ENCODE measurements at places on chromosomes 2 and 18.
A peak's percentile ranks its signal among the peaks of the same experiment; 100 is the strongest.

DNA sequence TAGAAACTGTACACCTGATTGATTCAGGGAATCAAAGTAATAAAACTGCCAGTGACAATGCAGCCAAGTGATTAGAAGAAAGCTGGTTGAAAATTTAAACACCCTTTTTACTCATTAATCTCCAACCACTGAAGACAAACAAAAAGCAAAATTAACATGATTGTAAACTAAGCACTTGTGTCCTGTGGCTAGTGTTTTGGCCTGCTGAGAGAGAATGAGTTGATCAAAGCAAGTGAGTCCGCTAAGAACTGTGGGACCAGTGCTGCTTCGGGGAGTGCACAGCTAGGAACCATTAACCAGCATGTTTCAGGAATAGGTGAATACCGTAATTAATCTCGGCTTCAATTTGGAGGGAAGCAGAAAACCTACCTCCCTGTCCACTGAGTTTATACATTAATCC lies 13.6 kb upstream of the PAPOLG start:
- DNase-seq: no peak

DNA sequence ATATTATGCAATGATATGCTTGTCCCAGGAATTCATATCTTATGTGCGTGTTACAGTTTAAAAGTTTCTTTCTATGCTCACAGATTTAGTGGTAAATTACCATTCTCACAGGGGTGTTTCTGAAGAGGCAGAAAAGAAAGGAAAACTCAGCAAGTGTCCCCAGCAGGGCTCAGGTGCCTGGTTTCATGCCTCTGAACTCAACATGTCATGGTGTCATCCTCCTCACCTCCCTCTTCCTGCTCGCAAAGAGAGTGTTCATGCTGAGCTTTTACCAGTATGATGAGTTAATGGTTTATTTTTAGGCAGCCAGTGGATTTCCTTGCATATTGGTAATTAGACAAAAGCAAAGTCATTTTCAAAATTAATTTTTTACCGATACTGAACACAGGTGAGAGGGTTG lies 492.9 kb upstream of the ZEB2 start:
- no peak for DNase-seq

DNA sequence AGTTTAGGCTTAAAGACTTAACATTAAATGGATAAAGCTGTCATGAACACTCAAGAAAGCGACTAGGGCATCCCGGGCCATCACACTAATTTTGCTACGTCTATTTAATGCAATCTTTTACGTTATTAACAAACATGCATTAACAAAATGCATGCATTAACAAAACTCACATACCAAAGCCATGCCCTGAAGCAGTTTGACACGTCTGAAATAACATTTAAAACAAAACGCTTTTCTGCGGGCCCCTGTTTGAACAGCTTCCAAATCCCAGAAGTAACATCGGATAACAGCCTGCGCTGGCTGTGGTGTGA lies 458 bp downstream of the B4GALT6 start:
- DNase-seq: no peak

- no peak for DNase-seq
Observed at GRCh38 chr2:136247204-136247950, 129.4 kb upstream of the CXCR4 start.

GRCh38 chr18:66280470-66280869 lies 323.4 kb downstream of the CDH19 start:
- no peak for DNase-seq

DNA sequence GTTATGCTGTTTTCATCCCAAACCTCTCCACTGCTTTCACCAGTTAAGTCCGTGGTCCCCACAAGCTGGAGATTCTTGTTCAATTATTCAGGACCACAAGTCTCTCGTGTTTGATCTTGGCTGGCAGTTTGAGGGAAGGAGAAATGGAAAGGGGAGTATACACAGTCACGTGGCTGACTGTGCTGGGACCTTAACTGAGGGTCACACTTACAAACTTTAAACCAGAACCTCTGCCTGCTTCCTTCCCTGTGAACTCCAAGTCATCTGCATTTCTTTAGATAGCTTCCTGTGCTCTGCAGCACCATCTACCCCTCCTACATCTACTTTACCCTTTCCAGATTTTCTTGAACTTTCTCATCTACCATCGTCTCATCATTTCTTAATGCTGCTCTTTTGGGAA lies 91.7 kb downstream of the ARHGEF4 start:
- no peak for DNase-seq

DNA sequence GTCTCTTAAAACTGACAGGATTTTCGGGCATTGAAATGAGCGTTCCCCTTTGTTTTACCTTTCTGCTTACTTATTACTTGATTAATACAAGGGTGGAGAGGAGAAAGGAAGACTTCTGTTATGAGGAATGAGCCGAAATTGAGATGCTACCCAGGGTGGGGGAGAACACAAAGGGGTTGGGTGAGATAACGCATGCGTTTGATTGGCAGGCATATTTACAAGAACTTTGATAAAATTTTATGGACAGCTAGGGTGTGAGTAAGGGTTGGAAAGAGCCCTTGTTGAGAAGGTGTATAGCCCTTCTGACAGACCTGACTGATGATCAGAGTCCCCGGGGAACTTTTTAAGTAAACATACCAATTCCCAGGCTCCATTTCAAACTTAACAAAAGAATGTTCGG lies 1.8 kb downstream of the RNF138 start:
- no peak for DNase-seq

GRCh38 chr2:133497270-133497893 lies 70.9 kb downstream of the NCKAP5 start:
- DNase-seq: no peak

DNA sequence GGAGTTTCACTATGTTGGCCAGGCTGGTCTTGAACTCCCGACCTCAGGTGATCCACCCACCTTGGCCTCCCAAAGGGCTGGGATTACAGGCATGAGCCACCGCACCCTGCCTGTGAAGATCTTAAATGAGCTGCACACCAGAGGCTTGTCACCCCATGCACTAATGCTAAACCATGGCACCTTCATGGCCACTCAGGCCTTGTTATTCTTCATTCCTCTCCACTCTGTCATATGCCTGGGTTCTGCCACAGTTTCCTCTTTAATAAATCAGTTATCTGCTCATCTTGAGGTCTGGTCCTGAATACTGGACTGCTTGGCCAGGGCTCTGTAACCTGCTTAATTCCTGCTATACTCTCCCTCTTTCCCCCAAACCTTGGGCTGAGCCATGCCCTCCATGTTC lies 303.9 kb upstream of the FBXO11 start:
- no peak for DNase-seq

GRCh38 chr18:70337139-70337972 lies 48.5 kb downstream of the SOCS6 start:
- DNase-seq: no peak

DNA sequence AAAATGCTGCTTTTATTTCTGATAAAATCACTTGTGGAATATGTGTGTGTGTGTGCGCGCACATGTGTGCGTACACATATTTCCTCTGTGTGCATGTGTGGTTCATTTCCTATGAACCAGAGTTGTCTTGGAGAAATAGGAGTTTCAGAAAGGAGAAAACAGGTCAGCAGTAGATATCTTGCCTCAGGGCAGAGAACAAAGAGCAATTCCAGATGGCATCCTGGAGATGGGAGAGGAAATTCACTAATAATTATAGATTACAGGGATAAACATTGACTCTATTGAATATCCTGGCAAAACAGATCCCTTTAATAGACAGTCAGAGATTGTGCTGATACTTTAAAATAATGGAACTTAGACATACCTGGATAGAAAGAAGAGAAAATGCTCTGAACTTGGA lies 298.0 kb downstream of the TRIB2 start:
- no peak for DNase-seq

- no peak for DNase-seq
Observed at GRCh38 chr2:10253596-10254372, 48.9 kb upstream of the HPCAL1 start.

- DNase-seq: peak; percentile 56
Observed at GRCh38 chr2:157443795-157444640, at the start of gene CYTIP. CYTIP (minus strand) TSS chr2:157444089; CDS start chr2:157444020, 69 bp downstream.

DNA sequence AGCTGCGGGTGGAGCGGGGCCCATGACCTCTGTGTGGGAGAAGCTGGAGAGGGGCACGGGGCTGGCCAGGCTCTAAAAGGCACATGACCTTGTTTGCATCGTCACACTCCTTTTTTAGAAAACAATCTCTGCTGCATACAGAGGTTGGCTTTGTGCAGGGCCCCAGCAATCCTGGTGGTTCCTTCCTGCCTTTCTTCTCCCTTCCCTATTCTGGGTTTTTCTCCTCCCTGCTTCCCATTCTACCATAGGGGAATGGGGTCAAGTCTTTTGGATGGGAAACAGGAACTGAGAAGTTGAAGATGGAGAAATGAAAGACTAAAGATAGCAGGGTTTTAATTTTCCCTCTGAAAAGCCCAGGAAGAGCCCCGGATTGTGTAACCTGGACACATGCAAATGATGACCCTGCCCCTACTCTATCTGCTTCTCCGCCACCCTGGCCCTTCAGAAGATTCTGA lies 53.9 kb downstream of the ASAP2 start:
- no peak for DNase-seq

DNA sequence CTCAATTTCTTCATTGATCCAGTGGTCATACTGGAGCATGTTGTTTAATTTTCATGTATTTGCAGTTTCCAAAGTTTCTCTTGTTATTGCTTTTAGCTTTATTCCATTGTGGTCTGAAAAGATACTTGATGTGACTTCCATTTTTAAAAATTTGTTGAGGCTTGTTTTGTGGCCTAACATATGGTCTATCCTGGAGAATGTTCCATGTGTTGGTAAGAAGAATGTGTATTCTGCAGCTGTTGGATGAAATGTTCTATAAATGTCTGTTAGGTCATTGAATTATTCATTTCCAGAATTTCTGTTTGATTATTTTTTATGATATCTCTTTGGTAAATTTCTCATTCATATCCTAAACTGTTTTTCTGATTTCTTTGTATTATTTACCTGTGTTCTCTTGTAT lies 139.8 kb upstream of the THUMPD2 start:
- no peak for DNase-seq

DNA sequence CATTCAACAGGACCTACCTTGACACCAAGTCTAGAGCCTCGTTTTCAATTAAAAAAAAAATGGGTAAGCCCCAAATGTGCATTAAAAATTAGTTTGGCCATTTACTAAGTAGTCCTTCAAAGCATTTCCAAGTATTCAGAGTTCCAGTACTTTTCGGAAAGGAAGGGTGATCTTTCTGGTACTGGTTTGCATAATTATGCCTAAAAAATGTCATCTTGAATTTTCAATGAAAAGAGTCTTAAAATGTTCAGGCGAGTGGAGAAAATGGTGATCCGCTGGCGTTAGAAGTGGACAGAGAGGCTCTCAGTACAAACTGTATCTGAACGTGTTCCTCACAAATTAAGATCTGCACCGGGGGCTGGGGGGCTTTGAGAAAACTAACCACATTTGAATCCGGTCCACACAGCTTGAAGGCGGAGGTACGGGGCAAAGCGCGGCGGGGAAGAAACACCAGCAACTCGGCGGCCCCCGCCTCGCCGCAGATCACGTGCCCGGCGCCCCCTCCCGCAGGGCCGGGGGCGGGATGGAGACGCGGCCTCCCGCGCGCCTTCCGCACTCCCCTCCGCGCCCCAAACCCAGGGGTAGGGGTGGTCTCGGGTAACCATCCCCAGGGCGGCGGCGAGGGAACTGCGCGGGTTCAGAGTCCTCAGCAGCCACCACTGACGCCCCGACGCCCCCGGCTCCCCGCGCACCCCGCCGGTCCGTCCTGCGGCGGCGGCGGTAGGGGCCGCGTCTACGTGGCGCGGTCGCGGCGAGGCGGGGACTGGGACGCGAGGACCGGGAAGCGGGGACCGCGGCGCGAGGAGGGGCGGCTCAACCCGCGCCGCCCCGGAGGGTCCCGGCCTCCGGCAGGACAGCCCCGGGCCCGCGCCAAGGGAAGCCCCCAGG lies 564 bp downstream of the LPIN2 start:
- peak; percentile 48 for DNase-seq

- DNase-seq: no peak
Observed at GRCh38 chr2:60891180-60891579, 9.8 kb downstream of the REL start.

- no peak for DNase-seq
Observed at GRCh38 chr18:77131100-77131651, 1.4 kb downstream of the MBP start.

DNA sequence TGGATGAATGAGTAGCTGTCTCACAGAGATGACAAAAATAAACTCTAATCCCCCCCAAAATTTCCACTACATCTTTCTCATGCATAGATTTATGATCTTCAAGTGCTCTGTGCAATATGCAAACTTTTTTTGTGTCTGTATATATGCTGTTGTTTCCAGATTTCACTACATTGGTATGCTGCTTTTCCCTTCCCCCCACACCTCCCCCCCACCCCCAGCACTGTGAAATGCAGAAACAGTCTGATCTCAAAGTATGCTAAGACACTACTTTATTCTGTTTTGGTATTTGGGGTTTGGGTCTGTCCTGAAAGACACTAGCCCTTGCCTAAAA lies 524 bp upstream of the KLHL14 start:
- DNase-seq: no peak

DNA sequence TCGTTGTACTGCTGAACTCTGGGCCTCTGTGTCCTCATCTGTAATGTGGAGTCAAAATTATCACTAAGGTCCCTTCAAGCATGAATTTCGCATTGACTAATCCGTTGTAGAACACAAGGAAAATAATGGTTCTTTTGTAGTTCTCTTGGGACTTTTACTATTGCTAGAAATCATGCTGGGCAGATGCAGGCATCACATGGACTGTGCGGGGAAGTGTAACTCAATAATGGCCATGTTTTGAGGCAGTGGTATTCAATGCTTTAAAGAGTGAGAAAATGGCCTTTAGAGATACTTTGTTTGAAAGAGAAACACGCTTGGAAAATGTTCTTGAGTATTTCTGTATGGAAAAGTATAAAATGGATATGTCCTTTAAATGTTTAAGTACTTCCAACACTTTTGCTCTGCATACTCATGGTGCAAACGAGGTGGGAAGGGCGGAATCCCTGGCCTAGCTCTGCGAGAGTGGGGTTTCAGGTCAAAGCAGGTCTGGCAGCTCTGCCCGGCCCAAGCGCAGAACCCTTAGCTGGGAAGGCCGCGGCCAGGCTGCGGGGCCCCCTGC lies 117.3 kb upstream of the MSTN start:
- DNase-seq: no peak

- no peak for DNase-seq
Observed at GRCh38 chr2:144152817-144153271, 367.1 kb downstream of the ZEB2 start.

GRCh38 chr2:161842736-161843433 lies 218.7 kb downstream of the SLC4A10 start:
- no peak for DNase-seq

DNA sequence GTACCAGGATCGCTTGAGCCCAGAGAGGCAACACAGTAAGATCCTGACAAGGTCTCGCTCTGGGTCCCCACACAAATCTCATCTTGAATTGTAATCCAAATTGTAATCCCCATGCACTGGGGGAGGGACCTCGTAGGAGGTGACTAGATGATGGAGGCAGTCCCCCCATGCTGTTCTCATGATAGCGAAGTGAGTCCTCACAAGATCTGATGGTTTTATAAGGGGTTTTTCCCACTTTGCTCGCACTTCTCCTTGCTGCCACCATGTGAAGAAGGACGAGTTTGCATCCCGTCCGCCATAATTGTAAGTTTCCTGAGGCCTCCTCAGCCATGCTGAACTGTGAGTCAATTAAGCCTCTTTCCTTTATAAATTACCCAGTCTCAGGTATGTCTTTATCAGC lies 46.0 kb upstream of the SERTAD2 start:
- no peak for DNase-seq

All from effector CD4-positive, alpha-beta T cell (primary cell).